ENCODE measurements at places on chromosomes 3 and 15. TPM values are rescaled to one million over a fixed set of nuclear protein-coding genes. Genes with fewer than 3 reads are reported as not detected.
A peak's percentile ranks its signal among the peaks of the same experiment; 100 is the strongest.

The SEC62 gene
- total RNA-seq: 146 TPM

The CACNA2D3 gene
- total RNA-seq: 2.7 TPM

GRCh38 chr15:74390647-74391288, 23.3 kb upstream of the CYP11A1 start:
- H3K27ac ChIP-seq: peak overlapping the region; percentile 45
- H3K27me3 ChIP-seq: no peaks in the 10 kb centered on the region
- no peak for DNase-seq
- H3K4me3 ChIP-seq: no peak overlapping the region
- H3K36me3 ChIP-seq: no peaks in the 10 kb centered on the region
- no peaks in the 10 kb centered on the region for H3K4me1 ChIP-seq

- H3K36me3 ChIP-seq: no peaks in the 10 kb centered on the region
- H3K27me3 ChIP-seq: no peaks in the 10 kb centered on the region
- H3K27ac ChIP-seq: peak overlapping the region; percentile 7
- H3K4me3 ChIP-seq: no peak overlapping the region
Measured at GRCh38 chr3:52250122-52250521, 4.6 kb downstream of the PPM1M start.

DNA sequence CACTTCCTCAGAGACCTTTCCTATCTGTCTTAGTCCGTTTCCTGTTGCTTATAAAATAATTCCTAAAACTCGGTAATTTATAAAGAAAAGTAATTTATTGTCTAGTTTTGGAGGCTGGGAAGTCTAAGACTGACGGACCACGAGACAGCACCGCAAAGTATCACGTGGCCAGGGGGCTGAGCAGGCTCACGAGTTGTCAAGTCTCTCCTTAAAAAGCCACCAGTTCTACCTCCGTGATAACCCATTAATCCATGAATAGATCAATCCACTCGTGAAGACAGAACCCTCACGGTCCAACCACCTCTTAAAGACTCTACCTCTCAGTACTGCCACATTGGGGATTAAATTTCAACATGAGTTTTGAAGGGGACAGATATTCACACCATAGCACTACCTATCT, 821 bp downstream of the LINS1 start:
- H3K27ac ChIP-seq: peak overlapping the region; percentile 77
- H3K4me3 ChIP-seq: peak overlapping the region; percentile 65
- no peak for DNase-seq
- H3K4me1 ChIP-seq: peaks cover 59% of the 10 kb centered on the region
- H3K27me3 ChIP-seq: no peaks in the 10 kb centered on the region
- H3K36me3 ChIP-seq: peaks cover 5% of the 10 kb centered on the region

- no peaks in the 10 kb centered on the region for H3K36me3 ChIP-seq
- no peak overlapping the region for H3K27ac ChIP-seq
- no peak overlapping the region for H3K4me3 ChIP-seq
- no peaks in the 10 kb centered on the region for H3K27me3 ChIP-seq
- no peaks in the 10 kb centered on the region for H3K4me1 ChIP-seq
- no peak for DNase-seq
Measured at GRCh38 chr3:192169332-192169915, 557.9 kb downstream of the FGF12 start.

DNA sequence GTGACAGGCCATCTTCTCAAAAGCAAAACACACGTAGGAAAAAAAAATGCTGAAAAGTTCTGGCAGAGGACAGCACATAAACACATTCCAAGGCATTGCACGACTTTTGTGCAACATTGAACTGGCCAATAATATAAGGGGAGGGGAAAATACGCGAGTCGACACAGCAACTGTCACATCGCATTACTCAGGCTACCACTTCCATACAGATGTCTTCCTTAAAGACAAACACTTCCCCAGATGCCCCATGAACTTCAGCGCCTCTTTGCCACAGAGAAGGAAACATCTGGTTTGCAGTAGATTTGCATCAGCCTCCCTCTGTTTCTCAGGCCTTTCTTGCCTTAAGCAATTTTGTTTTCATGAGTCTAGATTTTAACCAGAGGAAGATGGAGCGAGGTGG, 144.4 kb upstream of the IGF1R start:
- no peaks in the 10 kb centered on the region for H3K4me1 ChIP-seq
- H3K4me3 ChIP-seq: no peak overlapping the region
- no peak for DNase-seq
- no peaks in the 10 kb centered on the region for H3K36me3 ChIP-seq

GRCh38 chr15:60800299-60801072, 321.5 kb upstream of the ICE2 start:
- DNase-seq: no peak
- H3K27ac ChIP-seq: peak overlapping the region; percentile 28
- H3K4me3 ChIP-seq: no peak overlapping the region

DNA sequence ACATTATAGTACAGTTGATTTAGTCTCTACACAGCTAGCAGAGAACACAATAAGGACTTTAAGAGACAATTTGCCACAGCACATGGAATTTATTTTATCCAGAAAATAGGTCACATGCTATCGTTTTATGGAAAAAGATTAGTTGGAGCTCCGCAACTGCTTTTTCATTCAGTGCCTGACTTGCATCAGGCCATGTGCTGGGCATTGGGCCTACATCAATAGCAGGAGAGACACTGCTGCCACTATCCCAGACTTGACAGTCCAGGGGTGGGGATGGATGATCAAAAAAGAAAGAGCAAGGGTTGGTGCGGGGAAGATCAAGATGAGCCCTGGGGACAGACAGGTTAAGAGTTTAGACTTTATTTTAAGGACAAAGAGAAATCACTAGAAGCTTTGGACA, 75.2 kb upstream of the C3orf80 start:
- H3K27ac ChIP-seq: no peak overlapping the region
- no peaks in the 10 kb centered on the region for H3K4me1 ChIP-seq
- DNase-seq: no peak

- no peaks in the 10 kb centered on the region for H3K4me1 ChIP-seq
- H3K36me3 ChIP-seq: no peaks in the 10 kb centered on the region
- no peak overlapping the region for H3K27ac ChIP-seq
- H3K4me3 ChIP-seq: no peak overlapping the region
- DNase-seq: no peak
Measured at GRCh38 chr15:30953731-30954378, 37.6 kb downstream of the MTMR10 start.

DNA sequence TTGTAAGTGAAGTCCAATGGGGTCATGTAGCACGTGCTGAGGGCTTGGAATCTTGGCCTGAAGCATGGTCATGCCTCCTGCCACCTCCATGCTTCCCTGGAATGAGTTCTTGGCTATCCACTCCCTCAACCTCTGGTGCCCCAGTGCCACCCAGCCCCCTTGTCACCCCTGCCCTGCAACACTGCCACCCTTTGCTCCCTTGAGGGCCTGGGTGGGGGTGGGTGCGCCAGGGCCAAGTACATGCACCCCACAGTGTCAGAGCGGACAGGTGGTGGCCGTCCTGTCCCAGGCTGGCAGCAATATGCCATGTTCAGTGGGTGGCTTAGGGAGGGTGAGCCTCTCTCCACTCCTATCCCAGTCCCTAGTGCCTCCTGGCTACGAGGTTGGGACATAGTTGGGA, 27.6 kb upstream of the C15orf39 start:
- H3K4me1 ChIP-seq: peaks cover 61% of the 10 kb centered on the region
- no peak for DNase-seq
- no peaks in the 10 kb centered on the region for H3K36me3 ChIP-seq
- peaks cover 17% of the 10 kb centered on the region for H3K27me3 ChIP-seq

Measured in left lung (tissue), 14 donors.